ENCODE measurements at places on chromosomes 1 and 21. TPM values are rescaled to one million over a fixed set of nuclear protein-coding genes. Genes with fewer than 3 reads are reported as not detected.

COA6 gene
- 6.8 TPM for total RNA-seq

- DNase-seq: no peak
Measured at GRCh38 chr1:161001525-161001924, 19.4 kb downstream of the F11R start.

LCE2C gene
- not detected for total RNA-seq

GRCh38 chr1:153536671-153537375 lies 1.0 kb upstream of the S100A6 start:
- DNase-seq: no peak

DNA sequence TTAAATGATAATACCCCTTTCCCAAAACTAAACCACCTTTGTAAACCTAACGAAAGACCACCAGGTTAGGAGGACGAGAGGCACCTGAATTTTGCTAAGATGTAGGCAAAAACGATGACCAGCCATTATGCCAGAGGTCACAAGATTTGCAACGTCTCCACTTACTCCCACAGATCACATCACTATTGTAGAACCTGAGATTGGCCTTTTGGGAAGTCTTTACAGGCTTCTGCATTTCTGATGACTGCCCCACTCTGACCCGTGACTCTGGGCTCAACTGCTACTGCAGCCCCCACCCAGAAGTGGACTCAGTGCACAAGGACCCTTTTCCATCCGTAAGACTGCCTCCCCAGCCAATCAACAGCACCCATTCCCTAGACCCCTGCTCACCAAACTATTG lies 36.4 kb upstream of the COL6A2 start:
- no peak for DNase-seq

GRCh38 chr1:185284116-185284515 lies 32.9 kb downstream of the IVNS1ABP start:
- no peak for DNase-seq

RGSL1 gene
- total RNA-seq: not detected

ACTL8 gene
- 0.28 TPM for total RNA-seq

DNA sequence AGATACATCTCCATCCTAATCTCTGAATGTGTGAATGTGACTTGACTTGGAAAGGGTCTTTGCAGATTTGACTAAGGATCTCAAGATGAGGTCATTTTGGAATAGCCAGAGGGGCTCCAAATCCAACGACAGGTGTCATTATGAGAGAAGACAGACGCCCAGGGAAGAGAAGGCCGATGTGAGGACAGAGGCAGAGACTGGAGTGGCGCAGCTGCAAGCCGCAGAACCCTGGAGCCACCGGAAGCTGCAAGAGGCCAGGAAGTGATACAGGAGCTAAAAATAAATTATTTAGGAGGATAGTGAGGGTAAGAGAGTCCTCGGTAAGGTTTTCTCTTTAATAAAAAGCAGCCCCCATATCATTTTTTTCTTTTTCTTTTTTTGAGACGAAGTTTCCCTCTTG lies 9.7 kb upstream of the AADACL4 start:
- DNase-seq: no peak

DNA sequence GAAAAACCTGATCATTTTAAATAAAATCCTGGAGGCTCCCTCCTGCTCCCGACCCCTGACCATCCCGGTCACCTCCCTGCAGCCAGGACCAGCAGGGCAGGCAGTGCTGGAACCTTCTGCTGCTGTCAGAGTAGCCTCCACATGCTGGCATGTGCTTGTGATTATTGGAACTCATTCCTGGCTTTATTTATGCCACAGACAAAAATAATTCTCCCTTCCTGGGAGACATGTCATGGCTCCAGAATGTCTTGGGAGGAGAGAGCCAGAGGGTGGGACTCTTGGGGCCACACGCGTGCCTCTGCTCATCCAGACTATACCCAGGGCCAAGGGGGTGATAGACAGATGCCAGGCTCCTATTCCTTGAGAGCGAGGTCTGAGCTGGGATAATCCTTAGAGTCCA lies 183.6 kb upstream of the RAB4A start:
- no peak for DNase-seq

RPTN gene
- not detected for total RNA-seq

PPIAL4G gene
- not detected for total RNA-seq

IL10RB gene
- total RNA-seq: 45.2 TPM

DNA sequence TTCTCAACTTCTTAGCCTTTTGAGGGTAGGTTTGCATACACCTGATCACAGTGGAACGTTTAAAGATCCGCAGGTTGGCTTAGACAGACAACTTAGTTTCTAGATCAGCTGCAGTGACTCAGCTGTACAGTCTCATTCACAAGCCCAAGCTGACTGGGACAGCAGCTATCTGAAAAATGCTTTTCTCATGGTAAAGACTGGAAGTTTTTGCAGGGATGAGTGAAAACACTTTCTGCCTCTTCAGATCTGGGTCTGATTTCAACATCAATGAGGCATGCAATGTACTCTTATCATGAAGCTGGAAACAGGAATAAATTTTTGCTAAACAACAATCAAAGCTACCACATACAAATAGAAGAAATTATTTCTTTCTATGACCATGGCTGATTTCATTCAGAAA lies 61.1 kb upstream of the PTBP2 start:
- peak; percentile 82 for DNase-seq

DNA sequence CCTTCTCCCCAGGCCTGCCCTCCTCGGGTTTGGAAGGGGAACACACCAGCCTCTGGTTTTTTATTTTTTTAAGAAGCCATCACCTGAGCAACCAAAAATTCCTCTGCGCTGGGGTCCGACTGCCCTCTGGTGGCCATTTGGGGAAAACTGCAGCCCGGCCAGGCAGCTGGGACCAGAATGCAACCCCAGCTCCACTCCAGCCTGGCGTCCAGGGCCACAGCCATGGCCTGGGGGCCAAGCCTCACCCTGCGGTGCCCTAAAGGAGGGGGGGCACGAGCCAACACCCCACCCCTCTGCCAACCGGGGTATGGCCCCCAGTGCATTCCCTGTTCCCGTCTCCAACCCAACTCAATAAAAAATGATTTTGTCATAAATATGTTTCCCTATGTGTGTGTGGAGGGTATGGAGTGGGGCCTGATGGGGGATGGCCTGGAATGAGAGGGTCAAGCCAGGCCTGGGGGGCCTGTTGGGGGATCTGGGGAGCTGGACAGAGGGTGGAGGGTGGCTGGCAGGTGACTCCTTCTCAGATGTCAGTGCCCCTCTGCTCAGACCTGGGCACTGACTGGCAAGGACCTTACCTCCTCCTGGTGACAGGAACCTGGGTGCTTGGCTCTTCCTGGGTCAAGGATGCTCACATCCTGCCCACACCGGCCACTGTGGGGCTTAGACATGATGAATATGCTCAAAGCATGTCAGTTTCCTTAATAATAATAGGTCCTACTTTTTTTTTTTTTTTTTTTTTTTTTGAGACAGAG lies 3.2 kb downstream of the GPR3 start:
- peak; percentile 57 for DNase-seq

GRCh38 chr1:185663771-185664296 lies 70.4 kb upstream of the HMCN1 start:
- no peak for DNase-seq

DNA sequence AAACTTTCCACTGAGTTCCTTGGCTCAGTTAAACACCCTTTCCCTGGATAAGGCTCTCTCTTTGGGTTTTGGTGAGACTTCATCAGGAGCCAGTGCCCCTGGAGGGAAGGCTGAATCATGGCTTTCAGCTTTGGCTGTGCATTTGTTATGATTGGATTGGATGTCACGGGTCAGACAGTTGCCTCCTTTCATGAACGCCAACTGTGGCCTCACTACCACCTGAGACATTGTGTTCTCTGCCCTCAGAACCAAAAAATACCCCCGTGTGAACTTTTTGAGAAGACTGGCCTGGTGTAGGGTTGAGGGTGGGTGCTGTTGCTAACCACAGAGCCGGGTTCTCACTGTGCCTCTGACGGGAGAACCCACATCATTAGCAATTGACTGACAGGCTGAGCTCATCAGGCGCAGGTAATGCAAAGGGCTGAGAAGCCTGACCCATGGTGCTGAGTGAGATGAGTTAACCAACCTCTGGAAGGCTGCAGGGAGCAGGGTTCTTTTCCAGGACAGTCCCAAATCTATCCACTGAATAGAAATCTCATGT lies 65.6 kb downstream of the HHAT start:
- peak; percentile 27 for DNase-seq

DNA sequence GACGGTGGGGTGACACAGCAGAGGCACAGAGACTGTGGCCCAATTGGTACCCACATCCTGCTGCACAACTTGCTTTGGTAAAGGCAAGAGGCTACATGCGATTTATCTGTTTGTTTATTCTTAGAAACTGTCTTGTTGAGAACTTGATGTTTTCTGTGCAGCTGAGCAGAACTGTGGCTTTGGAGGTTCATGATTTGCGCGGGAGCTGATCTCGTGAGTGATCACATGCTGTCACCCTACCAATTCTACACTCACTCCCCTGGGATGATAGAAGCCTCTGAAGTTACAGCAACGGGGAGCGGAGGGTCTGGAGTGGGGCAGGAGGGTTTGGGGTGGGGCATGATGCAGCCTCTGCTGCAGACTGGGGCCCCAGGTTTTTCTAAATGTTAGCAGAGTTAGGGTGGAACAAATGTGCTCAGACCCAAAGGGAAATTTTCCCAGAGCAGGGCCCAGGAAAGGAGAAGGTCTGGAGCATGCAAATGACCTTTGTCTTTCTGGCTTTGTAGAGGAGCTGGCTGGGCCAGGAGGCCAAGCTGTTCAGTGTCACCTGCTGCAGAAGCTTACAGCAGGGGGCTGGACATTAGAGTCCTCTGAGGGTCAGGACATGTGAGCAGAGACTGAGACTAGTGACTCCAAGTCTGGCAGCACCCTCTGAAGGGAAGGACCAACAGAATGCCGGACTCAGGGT lies 83.6 kb downstream of the GRIK3 start:
- DNase-seq: no peak

- no peak for DNase-seq
Measured at GRCh38 chr1:162906485-162906884, 45.5 kb upstream of the CCDC190 start.

DNA sequence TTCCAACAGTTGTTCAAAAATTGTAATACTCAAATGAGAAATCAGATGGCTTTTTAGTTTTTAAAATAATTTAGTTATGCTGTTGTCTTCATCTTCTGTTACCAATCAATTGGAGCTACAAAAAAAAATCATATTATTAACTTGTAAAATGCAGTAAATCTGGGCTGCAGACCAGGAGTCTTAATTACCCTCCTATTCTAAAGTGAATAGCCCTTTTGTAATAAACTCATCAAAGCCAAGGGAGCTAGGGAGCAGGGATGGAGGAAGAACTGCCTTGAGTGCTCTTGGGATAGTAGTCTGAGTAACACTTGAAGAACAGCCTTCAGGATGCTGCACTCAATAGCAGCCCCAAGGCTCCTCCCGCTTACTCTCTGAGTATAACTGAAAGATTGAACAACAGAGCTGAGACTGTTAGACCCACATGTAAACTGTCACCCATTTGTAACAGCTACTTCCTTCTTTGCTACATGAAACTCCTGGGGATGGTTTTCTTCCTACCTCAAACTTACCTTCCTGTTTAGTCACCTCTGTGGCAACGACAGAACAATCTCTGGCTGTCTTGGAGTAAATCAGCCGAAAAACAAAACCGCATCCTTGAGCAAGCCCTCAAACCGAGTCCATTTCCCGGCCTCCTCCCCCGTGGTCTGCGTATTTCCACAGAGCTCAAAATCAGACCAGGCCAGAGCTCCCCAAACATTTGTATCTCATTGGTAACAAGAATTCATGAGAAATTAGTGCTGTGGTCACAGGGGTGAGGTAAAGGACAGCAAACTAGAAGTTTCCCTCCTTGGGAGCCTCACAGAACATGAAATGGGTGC lies 55.9 kb downstream of the CD58 start:
- DNase-seq: no peak

GRCh38 chr21:33266050-33266788 lies at the start of gene IL10RB:
IL10RB (plus strand) TSS chr21:33266367; CDS start chr21:33266466, 99 bp downstream.
- DNase-seq: peak; percentile 39

C1orf210 gene
- not detected for total RNA-seq

- DNase-seq: peak; percentile 38
Measured at GRCh38 chr1:20233394-20233793, 47.1 kb upstream of the PLA2G2C start.

GRCh38 chr1:27487966-27488884 lies 1.7 kb downstream of the WASF2 start:
- DNase-seq: peak; percentile 33

DNA sequence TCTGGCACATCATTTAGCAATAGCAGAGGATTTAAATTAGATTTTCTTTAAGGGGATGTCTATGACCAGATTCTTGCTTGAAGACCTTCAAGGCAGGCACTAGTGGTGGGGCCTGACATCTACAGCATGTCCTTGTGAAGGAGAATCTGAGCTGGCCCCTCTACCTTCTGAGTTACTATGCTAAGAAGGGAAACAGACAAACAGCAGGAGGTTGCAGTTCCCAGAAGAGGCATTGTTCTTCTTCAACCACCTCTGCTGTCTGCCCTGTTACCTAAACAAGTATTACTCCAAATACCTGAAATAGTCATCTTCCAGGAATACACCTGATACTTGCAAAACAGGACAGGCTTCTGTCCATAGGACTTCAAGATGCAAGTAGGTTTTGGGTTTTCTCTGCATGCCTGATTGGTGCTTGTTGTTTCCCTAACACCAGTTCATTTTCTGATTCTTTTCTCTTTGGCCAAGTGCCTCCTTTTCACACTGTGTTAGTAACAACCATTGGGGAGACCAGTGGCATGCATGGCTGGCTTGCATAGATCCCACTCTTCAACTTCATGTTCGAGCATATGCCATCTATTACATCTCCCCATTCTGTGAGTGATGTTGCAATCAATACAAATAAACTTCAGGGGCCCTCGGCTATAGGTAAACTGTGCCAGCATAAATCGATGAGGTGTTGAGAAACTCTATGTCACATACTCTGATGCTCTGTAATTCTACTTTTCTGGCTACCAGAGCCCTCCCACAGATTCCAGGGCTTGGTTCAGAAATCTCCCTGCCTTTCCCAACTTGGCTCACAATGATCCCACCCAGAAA lies 93.0 kb upstream of the DUSP10 start:
- no peak for DNase-seq

IL19 gene
- not detected for total RNA-seq

DNA sequence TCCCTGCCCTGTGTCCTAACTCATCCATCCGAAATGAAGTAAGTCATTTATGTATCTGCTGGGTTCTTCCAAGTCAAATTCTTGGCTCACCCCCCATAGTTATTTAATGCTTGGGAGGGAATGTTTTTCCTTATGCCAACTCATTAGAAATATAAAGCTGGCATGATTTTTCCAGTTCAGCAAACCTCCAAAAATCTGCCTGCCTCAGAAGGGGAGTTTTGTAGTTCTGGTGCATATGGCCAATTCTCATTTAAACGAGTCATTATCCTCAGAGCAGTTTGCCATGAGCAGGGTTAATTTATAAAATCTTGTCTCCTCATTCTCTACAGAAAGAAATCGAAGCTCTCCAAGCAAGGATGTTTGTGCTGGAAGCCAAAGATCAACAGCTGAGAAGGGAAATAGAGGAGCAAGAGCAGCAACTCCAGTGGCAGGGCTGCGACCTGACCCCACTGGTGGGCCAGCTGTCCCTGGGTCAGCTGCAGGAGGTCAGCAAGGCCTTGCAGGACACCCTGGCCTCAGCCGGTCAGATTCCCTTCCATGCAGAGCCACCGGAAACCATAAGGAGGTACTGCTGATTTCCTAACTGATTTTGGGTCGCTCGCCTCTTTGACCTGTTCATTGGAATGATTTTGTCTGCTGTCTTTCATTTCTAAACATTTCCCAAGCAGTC lies 144.1 kb downstream of the DISC1 start:
- no peak for DNase-seq

GRCh38 chr1:192629612-192630011 lies 6.3 kb upstream of the RGS13 start:
- DNase-seq: no peak

NECAP2 gene
- total RNA-seq: 85.1 TPM

GRCh38 chr21:25361097-25361496 lies 246.2 kb downstream of the MRPL39 start:
- DNase-seq: no peak

- no peak for DNase-seq
Measured at GRCh38 chr1:231596337-231596791, 30.2 kb upstream of the DISC1 start.

IPP gene
- total RNA-seq: 10.6 TPM
